Hepatocyte (in vitro differentiated cells): ENCODE measurements at places on chromosomes 2 and 18. TPM values are rescaled to one million over a fixed set of nuclear protein-coding genes. Genes with fewer than 3 reads are reported as not detected.

- H3K27ac ChIP-seq: no peak overlapping the region
- H3K36me3 ChIP-seq: no peaks in the 10 kb centered on the region
- no peak for DNase-seq
- no peaks in the 10 kb centered on the region for H3K27me3 ChIP-seq
- H3K4me1 ChIP-seq: peaks cover 5% of the 10 kb centered on the region
Measured at GRCh38 chr2:231965102-231965501, 3.6 kb downstream of the DIS3L2 start.

Gene GRHL1
- total RNA-seq: 10.0 and 10.9 TPM in 2 replicates

- H3K36me3 ChIP-seq: no peaks in the 10 kb centered on the region
- H3K4me1 ChIP-seq: no peaks in the 10 kb centered on the region
- no peak overlapping the region for H3K4me3 ChIP-seq
- DNase-seq: no peak
- H3K27ac ChIP-seq: no peak overlapping the region
- H3K27me3 ChIP-seq: no peaks in the 10 kb centered on the region
Measured at GRCh38 chr2:53033411-53033810, 734.2 kb upstream of the CHAC2 start.

- no peak overlapping the region for H3K4me3 ChIP-seq
- no peak overlapping the region for H3K27ac ChIP-seq
- no peaks in the 10 kb centered on the region for H3K36me3 ChIP-seq
- DNase-seq: peak; percentile 58
Measured at GRCh38 chr2:127324635-127325034, 30.7 kb upstream of the ERCC3 start.

DNA sequence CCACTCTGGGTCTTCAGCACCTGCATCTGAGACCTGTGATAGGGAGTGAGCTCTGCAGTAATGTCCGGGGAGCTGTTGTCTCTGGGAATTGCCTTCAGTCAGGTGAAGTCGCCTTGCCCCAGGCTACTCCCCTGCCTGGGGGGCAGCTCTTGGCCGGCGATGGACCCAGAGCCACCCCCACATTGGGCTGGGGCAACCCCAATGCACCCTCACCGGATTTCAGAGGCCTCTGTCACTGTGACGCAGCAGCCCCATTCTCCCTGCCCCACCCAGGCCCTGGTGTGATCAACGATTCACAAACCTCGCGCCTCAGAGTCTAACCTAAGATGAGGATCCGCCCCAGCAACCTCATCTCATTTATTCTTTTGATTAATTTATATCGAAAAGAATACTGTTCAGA lies 303.6 kb downstream of the NDUFA10 start:
- peaks cover 7% of the 10 kb centered on the region for H3K4me1 ChIP-seq
- H3K36me3 ChIP-seq: no peaks in the 10 kb centered on the region
- no peak overlapping the region for H3K27ac ChIP-seq
- no peak overlapping the region for H3K4me3 ChIP-seq
- no peak for DNase-seq

DNA sequence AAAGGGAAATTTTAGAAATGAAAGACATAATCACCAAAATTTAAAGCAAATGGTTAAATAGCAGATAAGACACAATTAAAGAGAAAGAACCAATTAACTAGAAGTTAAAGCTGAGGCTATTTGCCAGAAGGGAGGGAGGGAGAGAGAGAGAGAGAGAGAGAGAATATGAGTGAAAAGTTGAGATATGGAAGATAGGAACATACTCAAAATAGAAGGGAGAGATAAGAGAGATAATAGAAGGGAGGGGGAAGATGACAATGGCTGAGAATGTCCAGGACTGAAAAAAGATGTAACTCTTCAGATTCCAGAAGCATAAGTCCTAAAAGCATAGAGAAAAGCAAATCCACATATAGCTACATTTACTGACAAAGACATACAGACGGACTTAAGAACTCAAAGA lies 17.1 kb upstream of the AAK1 start:
- no peaks in the 10 kb centered on the region for H3K27me3 ChIP-seq
- H3K4me1 ChIP-seq: no peaks in the 10 kb centered on the region
- H3K27ac ChIP-seq: no peak overlapping the region
- H3K36me3 ChIP-seq: no peaks in the 10 kb centered on the region
- no peak for DNase-seq

Gene ABCG5
- total RNA-seq: 3.8 and 5.4 TPM in 2 replicates

Gene PXDN
- total RNA-seq: 78.8 and 107 TPM in 2 replicates

DNA sequence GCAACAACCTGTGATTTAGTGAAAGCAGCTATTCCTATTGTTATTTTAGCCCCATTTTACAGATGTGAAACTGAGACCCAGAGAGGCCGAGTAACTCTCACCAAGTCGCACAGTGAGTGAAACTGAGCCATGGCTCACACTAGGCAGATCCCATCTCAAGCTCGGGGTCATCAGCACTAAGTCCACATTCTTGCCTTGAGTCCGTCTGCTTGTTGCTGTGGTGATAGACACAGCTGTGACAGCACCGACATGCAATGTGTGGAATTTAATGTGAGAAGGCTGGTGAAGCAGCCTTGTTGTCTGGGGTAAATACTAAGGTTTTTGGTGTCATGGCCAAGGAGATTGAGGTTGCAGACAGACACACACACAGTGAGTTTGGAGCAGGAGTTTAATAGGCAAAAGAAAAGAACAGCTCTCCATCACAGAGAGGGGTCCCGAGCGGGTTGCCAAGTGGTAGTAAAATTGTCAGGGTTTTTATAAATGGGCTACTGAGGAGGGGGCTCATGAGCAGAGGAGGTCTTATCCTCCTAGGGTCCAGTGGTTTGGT lies 40.2 kb upstream of the GMCL1 start:
- H3K27me3 ChIP-seq: no peaks in the 10 kb centered on the region
- H3K4me1 ChIP-seq: peaks cover 35% of the 10 kb centered on the region
- no peak overlapping the region for H3K4me3 ChIP-seq
- DNase-seq: peak; percentile 81
- H3K36me3 ChIP-seq: no peaks in the 10 kb centered on the region
- H3K27ac ChIP-seq: peak overlapping the region; percentile 90

DNA sequence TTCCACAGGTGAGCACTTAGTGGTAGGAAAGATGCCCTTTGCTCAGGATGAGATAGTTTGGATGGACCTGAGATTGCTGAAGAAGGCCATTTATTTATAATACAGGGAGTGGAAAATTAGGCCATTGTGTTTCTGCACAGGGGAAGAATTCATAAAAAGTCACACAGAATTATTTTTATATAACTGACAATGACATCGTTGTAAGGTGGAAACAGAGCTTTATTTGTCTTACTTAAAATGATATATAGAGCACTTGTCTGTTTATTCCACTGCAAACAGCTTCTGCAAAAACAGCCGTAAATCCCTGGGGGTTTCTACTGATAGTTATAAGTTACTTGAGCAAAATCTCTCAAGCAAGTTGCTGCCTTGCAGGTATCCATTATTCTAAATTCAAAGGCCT lies 158.1 kb upstream of the ZNF521 start:
- H3K27ac ChIP-seq: no peak overlapping the region
- H3K27me3 ChIP-seq: peaks cover 4% of the 10 kb centered on the region
- DNase-seq: no peak

GRCh38 chr2:62201307-62201706 lies 5.4 kb downstream of the B3GNT2 start:
- no peak overlapping the region for H3K27ac ChIP-seq
- H3K4me1 ChIP-seq: peaks cover 19% of the 10 kb centered on the region
- no peak overlapping the region for H3K4me3 ChIP-seq

Gene CYBRD1
- 66.1 and 66.4 TPM in 2 replicates for total RNA-seq

- H3K27me3 ChIP-seq: no peaks in the 10 kb centered on the region
- H3K36me3 ChIP-seq: no peaks in the 10 kb centered on the region
- DNase-seq: no peak
- no peak overlapping the region for H3K4me3 ChIP-seq
Measured at GRCh38 chr2:197030090-197030489, 103.6 kb upstream of the PGAP1 start.

Gene ASTL
- not detected in 2 replicates for total RNA-seq

- H3K4me3 ChIP-seq: no peak overlapping the region
- H3K27ac ChIP-seq: no peak overlapping the region
- DNase-seq: no peak
- H3K27me3 ChIP-seq: no peaks in the 10 kb centered on the region
- H3K36me3 ChIP-seq: no peaks in the 10 kb centered on the region
Measured at GRCh38 chr18:66346833-66347588, 256.9 kb downstream of the CDH19 start.

Gene ANKRD62
- total RNA-seq: not detected in 2 replicates

DNA sequence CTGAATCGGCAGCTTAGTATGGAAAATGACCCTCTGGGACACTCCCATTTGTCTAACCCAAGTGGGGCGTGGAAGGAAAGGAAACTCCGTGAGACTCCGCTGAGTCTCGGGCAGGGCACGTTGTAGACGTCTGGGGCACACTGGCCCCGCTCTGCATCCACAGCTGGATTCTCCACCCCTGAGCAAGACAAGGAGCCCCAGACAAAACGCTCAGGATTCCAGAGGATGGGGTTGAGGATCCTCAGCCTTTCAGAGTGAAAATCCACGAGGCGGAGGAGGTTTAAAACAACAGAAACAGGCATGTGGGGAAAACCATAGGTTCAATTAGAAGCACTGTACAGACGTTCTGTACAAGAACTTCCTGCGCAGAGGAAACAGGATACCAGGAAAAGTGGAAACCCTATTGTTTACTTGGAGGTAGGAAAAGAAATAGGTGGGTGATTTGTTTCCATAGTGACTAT lies 124.9 kb upstream of the ZNF236 start:
- peak overlapping the region; percentile 7 for H3K27ac ChIP-seq
- peak; percentile 42 for DNase-seq
- H3K27me3 ChIP-seq: no peaks in the 10 kb centered on the region

Gene MBD5
- 19.3 and 36.2 TPM in 2 replicates for total RNA-seq

DNA sequence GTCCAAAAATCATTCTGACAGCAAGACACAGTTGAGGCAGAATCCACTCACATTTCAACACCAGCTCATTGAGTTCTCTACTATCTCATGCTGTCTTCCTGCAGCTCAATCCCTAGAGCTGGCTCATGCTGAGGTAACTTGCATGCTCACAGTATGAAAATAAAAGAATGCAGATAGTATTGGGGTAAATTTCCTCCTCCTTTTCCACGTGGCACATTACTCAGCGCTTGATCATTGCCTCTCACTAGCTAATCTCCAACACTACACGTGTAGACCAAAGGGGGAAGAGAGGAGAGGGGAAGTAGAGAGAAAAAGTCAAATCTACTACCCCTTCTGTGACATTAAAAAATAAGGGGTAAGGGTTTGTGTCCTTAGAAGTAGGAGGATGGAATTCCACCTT lies 300.6 kb downstream of the AFF3 start:
- no peaks in the 10 kb centered on the region for H3K4me1 ChIP-seq
- no peak for DNase-seq
- no peaks in the 10 kb centered on the region for H3K27me3 ChIP-seq

DNA sequence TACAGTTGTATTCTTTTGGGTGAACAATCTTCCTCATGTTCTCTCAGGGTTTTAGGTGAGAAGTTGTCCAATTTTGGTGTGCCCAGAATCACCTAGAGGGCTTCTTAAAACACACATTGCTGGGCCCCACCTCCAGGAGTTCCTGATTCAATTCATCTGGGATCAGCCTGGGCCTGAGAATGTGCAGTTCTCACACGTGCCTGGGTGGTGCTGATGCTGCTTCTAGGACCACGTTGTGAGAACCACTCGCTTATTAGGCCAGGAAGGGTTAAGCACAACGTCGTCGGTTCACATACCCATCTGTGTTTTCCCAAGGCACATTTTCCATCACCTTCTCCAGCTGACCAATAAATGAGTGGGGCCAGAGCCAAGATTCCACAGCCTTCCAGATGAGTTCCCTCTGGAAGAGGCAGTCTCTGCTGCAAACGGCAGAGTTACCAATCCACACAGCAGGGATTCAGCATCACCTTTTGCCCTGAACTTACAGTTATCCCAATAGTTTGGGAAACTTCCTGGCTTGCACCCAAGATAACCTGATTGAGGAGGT lies 277.7 kb upstream of the HNRNPA3 start:
- H3K27me3 ChIP-seq: peaks cover 8% of the 10 kb centered on the region
- H3K4me3 ChIP-seq: no peak overlapping the region
- no peaks in the 10 kb centered on the region for H3K4me1 ChIP-seq
- peak; percentile 16 for DNase-seq
- no peak overlapping the region for H3K27ac ChIP-seq

DNA sequence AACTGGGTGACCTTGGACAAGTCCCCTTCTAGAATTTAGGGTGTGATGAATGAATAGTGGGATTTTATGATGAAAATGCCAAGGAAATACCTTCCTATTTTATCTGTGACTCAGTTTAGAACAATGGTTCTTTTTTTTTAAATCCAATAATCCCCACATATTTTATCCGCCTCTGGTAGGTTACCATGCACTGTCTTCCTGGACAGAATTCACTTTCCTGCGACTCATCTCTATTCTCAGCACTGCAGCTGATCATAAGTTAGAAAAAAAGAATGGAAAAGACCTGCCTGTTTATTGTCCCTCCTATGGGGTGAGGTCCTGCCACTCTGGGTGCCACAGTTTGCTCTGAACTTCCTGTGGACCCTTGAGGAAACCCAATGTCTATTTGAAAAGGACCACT lies 73.1 kb downstream of the IRS1 start:
- H3K27ac ChIP-seq: peak overlapping the region; percentile 59
- H3K4me1 ChIP-seq: peaks cover 18% of the 10 kb centered on the region
- no peaks in the 10 kb centered on the region for H3K36me3 ChIP-seq
- DNase-seq: no peak
- H3K4me3 ChIP-seq: no peak overlapping the region
- no peaks in the 10 kb centered on the region for H3K27me3 ChIP-seq

GRCh38 chr2:15750433-15750814 lies 158.8 kb downstream of the DDX1 start:
- H3K27me3 ChIP-seq: no peaks in the 10 kb centered on the region
- peaks cover 7% of the 10 kb centered on the region for H3K4me1 ChIP-seq
- no peak overlapping the region for H3K4me3 ChIP-seq
- no peaks in the 10 kb centered on the region for H3K36me3 ChIP-seq
- H3K27ac ChIP-seq: no peak overlapping the region

DNA sequence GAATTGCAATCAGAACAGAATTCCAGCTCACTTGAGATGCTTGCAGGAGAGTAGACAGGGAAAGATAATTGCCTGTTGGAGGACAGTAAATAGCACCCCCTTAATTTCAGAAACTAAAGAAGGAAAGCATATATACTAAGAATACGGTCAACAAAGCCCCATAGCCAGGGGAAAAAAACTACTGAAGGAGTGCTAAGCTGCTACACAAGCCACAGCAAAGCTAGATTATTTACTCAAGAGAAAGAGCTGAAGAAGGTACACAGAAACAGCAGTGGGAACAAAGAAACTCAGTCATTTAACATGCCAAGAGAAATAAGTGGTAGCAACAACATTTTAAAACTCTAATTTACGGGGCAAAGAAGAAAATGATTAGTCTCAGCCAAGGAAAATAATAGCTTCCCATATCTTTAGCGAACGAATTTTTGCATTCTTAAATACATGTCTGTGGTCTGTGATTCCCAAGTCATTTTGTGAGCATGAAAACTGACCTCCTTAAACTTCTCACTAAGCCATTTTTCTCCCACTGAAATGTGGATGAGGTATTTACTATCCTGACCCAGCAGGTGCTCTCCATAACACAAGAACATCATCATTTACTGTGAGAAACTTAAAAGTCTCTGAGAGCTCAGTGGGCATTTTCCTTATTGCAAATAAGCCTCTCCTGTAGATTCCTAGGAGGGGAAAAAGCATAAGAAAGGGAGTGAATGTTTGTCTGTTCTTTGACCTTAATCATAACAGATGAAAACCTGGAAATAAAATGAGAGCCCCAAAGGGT lies 196.0 kb downstream of the PAX3 start:
- H3K4me3 ChIP-seq: no peak overlapping the region
- H3K27ac ChIP-seq: no peak overlapping the region
- peaks cover 9% of the 10 kb centered on the region for H3K27me3 ChIP-seq
- no peaks in the 10 kb centered on the region for H3K36me3 ChIP-seq
- no peak for DNase-seq
